ENCODE measurements at places on chromosomes 4 and X.

- no peak for DNase-seq
These were observed 535.3 kb upstream of the RPS6KA3 start for GRCh38 chrX:20802036-20802435.

GRCh38 chr4:125762537-125762936, 447.8 kb downstream of the FAT4 start:
- DNase-seq = no peak

- DNase-seq = no peak
These were observed 8.7 kb downstream of the GAB1 start for GRCh38 chr4:143345356-143345755.

- no peak for DNase-seq
These were observed 11.5 kb upstream of the SERPINA7 start for GRCh38 chrX:106050054-106050453.

DNA sequence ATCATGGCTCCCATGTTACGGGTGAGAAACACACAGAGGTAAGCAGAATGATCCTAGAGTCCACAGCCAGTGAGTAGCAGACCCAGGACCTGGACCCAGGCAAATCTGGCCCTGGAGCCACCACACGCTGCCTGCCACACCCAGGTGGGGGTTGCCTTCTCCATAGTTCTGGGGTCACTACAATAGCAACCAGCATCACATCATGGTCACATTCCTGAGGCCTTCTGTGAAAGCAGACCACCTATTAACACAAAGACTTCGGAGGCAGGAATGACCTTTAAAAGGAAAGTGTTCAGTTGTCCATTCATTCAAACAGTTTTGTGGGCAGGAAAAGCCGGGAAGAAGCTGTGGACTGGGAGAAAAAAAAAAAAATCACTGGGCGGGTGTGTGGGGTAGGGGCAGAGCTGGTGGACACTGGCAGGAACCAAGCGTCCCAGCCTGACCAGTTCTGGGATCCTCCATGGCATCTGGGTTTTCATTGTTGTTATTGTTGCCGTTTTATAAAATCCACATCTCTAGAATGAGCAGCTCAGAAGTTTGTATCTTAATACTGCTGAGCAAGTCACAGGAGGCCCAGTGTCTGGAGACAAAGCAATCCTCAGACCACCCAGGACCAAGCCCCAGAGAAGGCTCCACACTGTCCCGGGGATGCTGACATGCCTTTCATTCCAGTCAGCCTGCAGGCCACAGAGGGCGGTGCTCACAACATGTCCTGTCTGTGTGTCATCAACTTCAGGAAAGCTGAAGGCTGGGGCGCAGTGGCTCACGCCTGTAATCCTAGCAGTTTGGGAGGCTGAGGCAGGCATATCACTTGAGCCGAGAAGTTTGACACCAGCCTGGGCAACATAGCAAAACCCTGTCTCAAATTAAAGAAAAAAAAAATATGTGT, 67.0 kb downstream of the SEL1L3 start:
- no peak for DNase-seq

Data from activated T-cell treated with anti-CD3 and anti-CD28 coated beads for 4 hours (primary cell).